Activated CD8-positive, alpha-beta memory T cell treated with anti-CD3 and anti-CD28 coated beads for 4 hours (primary cell): ENCODE measurements at places on chromosomes 2 and 18.

DNA sequence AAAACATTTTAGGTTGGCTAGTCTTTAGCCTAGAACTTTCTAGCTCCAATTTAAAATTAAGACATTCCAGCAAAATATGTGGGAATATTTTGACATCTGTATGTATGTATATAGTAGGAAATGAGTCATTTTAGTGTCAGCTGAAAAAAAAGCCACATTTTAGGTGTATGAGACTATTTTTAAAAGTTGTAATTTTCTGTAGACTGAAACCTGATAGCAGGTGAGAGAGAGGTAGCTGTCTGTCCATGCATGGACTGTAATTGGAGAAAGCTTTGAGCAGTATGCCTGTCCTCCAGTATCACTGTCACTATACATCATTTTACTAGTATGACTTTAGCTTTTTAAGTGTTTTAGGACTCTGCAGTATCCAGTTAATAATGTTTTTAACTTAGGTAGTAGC is 26.1 kb upstream of the PPP1R1C start:
- no peak for DNase-seq

GRCh38 chr2:7911196-7911595 is 770.7 kb upstream of the ID2 start:
- DNase-seq, result no peak

DNA sequence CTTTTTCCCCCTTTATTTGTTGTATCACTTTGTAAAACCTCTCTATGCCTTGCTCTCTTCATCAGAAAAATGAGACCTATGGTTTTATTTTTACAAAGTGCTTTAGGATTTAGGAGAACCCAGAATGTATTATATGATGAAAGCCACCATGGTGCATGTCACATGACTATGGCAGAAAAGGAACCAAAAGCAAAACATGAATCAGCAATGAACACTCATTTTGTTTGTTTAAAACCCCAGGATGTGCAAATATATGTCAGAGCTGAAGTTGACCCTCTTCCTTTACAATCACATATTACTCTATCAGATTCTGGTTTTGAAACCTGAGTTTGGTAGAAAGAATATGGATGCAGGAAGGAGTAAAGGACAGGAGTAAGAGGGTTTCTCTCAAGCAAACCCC is 70.0 kb downstream of the FIGN start:
- DNase-seq, result no peak

DNA sequence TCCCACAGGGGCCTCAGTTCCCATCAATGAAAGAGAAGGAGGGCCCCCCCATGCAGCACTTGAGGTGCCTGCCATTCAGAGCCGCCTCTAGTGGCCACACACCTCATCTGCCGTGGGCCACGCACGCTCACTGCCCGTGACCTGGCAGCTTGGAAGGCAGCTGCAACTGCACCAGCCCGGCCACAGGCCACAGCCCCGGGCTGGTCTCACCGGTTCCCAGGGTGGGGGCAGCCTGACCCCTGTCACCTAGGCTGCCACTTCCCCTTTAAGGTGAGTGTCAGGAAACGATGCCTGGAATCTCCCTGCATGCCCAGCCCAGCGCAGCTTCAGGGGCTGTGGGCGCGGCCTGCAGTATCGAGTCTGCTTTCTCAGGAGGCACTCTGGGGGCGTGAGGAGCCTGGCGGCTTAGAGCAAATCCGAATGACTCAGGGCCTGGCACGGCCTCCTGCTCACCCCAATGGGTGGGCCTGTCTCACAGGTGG is 2.6 kb downstream of the MAB21L4 start:
- DNase-seq, result peak; percentile 49

GRCh38 chr2:238108423-238109183 is 8.5 kb downstream of the ESPNL start:
- no peak for DNase-seq

- no peak for DNase-seq
These were observed 82.5 kb upstream of the RBMS1 start for GRCh38 chr2:160576054-160576499.

DNA sequence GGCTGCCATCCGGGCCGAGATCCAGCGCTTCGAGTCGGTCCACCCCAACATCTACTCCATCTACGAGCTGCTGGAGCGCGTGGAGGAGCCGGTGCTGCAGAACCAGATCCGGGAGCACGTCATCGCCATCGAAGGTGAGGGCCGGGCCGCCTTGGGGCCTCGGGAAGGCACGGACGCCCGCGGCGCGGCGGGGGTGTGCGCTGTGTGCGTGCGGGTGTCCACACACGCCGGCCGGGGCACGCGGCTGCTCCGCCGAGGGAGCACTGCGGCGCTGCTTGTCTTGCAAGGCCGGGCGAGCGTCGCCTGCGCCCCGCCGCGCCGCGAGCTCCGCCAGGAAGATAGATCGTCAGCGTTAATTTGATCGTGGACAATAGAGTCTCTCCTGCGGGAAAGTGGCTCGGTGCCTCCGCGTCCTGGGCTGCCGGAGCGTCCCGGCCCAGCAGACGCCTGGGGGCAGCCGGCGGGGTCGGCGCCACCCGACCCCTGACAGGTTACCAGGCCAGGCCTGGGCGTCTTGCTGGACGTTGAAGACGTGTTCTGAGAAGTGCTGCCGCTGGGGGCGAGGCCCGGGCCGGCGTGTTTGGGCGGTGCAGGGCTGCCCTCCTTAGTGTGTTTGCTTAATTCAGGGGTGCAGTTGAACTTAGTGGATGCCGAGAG is 1.0 kb downstream of the AGAP1 start:
- no peak for DNase-seq

DNA sequence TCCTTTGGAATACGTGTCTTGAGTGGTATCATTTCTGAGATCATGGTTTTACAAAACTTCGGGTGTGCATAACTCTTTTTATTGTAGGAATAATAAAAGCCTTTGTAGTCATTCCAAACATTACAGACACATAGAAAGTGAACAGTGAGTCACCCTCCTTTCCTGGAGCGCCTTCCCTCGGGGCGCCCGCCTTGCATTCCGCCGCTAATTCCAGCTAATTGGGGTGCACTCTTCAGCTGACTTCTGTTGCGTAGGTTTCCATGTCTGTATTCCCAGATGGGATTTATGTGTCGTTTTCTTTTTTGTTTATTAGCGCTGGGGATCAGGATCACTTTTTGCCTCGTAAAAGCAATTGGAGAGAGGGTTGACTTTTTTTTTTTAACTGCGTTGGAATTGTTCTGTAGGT is 18.7 kb downstream of the SH3BP4 start:
- no peak for DNase-seq

DNA sequence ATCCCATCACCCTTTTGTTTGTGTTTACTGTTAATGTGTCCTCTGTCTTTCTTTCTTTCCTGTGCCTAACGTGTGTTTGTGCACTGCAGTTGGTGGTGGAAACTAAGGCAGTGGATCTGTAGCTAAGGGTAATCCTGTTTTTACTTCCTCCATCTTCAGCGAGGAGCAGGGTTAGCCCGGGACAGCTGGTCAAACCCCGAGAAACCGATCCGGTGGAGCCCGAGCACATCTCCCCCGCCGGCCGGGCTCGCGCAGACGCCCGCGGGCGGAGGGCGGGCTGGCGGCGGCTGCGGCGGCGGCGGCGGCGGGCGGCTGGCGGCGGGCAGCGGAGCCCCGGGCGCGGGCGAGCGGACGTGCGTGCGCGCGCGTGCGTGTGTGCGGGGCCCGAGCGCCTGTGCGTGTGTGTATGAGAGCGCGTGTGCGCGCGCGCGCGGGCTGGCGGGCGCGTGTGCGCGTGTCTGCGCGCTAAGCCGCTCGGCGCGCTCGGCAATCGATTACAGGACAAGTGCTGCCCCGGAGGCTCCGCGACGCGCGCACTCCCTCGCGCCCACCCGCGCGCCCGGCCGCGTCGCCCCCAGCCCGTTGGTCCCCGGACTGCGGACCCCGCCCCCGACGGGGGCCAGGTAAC is at the start of gene IKZF2:
Gene IKZF2 (minus strand): TSS at position 176 of the 628 bp plus-strand sequence. CDS start 2,983 bp downstream, outside the sequence.
- peak; percentile 38 for DNase-seq

DNA sequence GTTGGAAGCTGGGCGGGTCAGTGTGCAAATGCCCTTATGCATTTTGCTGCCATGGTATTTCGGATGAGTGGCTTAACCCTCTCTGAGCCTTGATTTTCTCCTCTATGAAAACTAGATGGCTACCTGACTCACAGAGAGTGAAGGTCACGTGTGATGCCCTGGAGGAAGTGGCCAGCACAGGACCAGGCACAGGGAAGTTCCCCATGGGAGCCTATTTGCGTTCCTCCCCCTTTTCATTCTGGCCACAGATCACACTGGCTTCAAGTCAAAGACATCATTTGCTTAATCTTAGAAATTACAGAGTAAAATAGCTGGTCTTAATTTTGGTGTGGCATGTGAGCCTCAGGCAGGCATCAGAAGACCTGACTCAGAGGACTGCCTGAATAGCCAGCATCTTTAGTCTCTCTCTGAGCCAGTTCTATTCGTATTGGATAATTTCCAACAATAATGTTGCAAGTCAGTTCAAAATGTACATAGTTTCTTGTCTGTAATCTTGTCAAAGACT is 57.6 kb upstream of the CD302 start:
- no peak for DNase-seq

DNA sequence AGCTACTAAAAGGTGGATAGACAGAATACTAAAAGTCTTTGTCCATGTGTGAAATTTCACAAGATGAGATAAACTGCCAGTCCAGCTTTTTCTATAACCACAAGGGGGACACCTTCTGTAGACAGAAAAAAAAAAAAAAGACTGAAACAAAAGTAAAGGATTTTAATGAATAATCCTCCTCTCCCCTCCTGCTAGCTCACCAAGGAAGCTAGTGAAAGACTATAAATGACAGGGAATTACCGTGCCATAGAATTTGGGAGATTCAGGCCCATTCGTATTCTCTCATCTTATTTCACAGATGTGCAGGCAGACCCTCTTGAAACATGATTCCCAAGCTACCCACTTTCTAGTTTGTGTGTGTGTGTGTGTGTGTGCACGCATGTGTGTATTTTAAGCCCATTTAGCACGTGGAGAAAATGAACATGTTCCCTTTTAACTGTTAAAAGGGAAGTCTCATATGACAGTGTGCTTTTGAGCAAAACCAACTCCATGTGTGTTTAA is 36.3 kb upstream of the SLC8A1 start:
- no peak for DNase-seq

- DNase-seq, result no peak
These were observed 51.2 kb downstream of the MYO3B start for GRCh38 chr2:170229125-170229524.

DNA sequence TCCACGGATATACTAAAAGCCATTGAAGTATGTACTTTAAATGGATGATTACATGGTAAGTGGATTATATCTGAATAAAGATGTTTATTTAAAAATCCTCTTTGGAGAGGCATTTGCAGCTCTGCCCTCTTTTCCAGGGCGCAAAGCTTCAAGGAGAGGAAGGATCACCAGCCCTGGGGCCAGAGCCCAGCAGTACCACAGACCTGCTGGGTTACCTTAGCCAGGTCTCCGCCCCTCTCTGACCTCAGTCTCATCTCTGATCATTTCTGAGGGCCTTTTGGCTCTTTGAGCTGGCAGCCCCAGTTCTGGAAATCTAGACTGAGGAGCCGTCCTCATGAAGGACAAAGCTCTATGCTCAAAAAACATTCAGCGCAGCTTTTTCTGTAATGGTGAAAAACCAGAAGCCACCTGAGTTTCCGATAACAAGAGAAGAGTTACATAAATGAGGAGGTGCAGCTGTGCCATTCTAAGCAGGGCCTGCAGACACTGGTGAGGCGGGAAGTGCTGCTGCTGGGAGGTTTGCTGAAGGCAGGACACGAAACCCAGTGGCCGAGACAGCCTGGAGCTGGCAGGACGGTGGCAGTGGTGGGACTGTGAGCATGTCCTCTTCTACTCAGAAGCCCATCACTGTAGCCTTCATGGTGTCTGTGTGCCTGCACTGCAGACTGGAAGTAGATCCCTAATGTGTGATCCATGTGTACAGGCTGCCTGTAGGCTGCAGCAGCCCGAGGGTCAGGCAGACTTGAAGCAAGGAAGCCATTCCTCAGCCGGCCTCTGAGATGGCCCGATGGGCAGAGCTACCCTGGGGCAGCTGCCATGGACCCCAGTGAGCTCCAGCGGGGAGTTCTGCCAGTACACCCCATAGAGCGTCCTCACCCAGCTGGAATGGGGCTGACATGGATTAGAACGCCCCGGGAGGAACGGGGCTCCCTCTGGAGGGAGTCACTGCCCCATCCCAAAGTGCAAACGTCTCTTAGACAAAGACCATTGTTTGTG is 27.7 kb downstream of the ADRA2B start:
- DNase-seq, result no peak

DNA sequence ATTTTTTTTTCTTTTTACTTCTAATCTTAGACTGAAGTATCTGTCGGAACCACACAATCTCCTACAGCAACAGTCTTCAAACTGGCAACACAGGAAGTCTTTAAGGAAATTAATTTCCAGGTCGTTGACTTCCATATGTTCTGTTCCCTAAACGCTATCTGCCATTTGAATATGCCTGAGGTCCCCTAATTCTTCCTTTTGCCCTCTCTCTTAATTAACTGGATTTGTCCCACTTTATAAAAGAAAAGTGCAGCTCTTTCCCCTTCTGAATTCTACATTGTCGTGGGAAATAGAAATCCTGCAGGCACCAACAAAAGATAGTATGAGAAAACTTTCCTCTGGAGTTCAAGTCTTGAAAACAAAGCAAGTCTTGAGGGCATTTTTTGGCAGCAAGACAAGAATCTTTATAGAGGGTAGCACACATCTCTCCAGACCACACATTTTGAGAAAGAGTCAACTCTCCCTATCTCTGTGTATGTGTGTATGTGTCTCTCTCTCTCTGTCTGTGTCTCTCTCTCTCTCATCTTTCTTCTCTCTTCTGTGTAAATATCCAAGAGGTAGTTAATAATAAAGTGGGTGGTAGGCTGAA is 879.8 kb downstream of the SOCS6 start:
- DNase-seq, result no peak

GRCh38 chr2:86426271-86426670 is 14.9 kb upstream of the KDM3A start:
- DNase-seq, result no peak

DNA sequence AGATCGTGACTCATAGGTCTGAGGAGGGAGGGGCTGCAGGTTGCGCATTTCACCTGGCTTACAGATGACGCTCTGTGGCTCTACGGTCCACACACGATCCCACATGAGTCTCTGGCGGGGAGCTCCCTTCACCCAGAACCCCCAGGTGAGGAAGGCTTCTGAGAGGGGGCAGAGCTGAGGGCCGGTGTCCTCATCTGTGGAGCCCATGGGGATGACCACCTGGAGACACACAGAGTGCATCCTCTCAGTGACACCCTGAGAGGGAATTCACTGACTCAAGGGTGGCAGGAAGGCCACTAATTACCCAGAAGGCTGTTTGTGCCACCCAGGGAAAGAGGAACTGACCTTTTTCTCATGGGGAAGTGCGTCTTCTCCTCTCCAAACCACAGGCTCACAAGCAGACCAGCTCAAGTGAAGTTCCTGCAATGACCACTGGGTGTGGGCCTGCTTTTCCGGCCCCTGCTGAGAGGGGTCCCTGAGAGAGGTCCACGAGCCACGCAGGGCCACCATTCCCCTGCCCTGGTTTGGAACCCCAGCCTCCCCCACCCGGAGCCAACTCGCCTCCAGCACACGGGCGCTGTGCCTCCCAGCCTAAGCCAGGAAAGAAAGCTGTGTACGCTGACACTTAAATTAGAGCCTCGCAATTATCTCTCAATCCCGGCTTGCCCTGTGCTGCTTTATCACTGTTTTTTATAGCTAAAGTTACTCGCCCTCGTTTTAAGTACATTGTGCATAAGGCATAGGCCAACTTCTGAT is 114.1 kb downstream of the BCL11A start:
- DNase-seq, result no peak

- no peak for DNase-seq
These were observed 5.8 kb downstream of the CRIM1 start for GRCh38 chr2:36361396-36361795.

GRCh38 chr2:239951825-239952224 is 73.3 kb downstream of the NDUFA10 start:
- no peak for DNase-seq
